Femur (tissue), 1 donor: ENCODE measurements at places on chromosomes 6 and 20.

DNA sequence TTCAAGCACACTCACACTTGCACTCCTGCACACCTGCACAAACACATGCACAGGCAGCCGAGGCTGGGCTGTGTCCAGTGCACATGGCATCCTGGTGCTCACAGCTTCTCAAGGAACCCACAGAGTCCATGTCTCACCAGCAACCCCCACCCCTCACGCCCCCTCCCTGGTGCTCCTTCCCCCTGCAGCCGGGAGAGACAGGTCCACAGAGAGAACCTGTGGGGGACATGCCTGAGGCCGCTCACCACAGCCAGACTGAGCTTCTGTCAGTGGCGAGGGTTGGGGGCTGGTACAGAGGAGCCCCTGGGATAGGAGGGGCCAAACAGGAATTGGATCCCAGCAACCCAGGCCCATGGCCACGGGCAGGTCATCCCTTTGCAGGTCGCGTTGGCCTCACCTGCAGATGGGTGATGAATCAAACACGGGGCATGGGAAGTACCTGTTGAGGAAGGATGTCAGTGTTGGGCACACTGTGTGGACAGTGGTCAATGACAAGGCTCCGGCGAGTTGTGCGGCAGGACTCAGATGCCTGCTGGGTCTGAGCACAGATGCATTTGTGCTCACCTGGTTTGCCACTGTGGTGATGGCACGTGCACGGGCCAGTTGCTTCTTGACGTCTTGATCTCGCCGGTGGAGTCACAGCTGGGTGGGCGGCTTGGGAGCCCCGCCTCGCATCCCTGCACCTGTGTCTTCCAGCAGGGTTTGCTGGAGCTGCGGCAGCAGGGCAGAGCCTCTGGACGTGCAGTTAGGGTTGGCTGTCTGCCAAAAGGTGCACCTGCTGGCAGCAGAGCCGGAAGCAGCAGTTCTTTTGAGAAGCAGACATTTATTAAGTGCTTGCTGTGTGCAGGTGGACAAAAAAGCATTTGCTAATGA, 113.0 kb downstream of the ERMARD start:
- DNase-seq = peak; percentile 20

DNA sequence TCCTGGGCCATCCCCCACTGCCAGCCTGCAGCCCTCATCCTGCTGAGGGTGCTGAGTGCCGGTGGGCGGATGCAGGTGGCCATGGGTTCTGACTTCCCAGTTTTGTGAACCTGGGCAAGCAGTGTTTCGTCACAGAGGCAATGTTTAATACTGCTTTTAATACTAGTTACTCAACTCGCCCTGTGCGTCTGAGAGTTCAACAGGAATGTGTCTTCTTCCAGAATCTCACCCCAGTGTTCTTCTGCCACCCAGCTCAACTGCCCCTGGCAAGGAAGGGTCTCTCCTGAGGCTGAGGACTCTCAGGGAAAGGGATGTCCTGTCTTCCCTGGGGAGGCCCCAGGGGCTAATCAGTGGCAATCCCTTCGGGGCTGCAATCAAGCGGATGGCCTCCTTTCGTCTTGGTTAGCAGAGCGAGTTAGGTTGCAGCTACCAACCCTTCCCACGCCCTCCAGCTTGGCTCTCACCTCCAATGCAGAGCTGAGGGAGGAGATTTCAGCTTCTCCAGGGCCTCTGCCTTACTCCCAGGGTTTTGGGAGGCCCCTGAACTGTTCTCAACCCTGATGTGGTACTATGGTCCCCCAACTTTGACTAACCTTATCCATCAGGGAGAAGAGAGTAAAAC, 2.0 kb downstream of the KCNK16 start:
- no peak for DNase-seq

DNA sequence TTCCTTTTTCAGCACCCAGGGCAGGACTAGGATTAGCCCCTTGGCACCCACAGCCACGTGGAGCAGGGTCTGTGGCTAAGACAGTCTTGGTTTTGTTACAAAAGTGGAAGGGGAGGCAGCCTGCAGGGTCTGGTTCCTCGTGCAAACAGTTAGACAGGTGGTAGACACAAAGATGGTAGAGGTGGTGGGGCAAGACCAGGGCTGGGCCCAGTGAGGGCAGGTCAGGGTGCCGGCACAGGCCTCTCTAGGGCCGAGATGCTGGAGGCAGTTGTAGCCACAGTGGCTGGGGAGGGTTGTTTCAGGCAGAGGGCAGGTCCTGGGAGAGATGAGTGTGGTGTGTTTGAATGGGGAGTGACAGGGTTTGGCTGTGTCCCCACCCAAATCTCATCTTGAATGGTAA, 161.6 kb downstream of the SMOC2 start:
- DNase-seq = no peak

DNA sequence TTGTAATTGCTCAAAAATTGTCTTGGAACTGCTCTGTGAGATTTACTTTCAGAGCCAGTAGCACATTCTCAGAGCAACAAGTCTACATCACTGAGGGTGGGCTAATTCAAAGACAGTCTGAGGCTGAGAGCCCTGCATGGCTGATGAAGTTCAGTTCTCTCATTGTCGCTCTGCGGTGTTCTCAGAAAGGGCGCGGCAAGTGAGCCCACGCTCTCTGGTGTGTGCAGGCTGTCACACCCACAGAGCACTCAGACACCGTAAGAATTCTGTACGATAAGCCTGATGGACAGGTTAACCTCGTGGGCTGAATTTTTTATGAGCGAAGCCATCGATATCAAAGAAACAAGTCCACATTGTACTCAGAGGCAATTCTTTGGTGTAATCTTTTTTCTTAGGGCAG, 557.8 kb downstream of the HACE1 start:
- DNase-seq = no peak

- DNase-seq = no peak
Measured at GRCh38 chr6:126698732-126699240, 358.9 kb downstream of the CENPW start.

- DNase-seq = no peak
Measured at GRCh38 chr6:149855040-149855654, 9.0 kb downstream of the LRP11 start.

GRCh38 chr6:30167101-30167500, 3.8 kb downstream of the TRIM15 start:
- DNase-seq = no peak

- no peak for DNase-seq
Measured at GRCh38 chr20:3047486-3048419, 1.9 kb downstream of the MRPS26 start.

DNA sequence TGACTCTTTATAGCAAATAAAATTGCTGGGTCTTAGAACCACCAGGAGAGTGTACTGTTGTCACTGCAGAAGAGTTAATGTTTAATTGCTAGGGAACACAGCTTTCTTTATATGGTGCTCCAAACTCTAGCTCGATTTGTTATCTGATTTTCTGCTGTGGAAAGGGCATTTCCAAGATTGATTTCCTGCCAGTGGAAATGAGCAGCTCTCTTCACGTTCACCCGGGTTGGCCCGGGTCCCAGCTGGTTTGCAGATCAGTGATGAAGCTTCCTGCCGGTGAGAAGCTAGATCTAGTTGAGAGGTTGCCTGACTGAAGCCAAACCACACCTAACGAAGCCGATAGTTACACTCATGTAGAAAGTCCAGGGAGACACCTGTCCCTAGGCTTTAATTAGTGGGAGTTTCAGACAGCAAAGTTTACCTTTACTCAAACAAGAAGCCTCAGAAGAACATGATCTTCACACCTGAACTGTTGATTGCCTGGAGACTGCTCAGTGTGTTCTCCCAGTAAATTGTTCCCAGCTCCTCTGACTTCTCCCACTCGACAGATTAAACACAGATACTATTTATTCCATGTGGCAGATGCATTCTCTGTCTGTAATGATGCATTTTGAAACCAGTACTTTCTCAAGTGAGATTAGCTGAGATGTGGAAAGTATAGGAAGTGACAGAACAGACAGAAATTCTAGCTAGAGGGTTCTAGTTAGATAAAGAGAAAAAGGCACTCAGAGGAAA, 27.8 kb downstream of the PAQR8 start:
- peak; percentile 30 for DNase-seq

- no peak for DNase-seq
Measured at GRCh38 chr6:79071547-79071946, 6.5 kb downstream of the PHIP start.

DNA sequence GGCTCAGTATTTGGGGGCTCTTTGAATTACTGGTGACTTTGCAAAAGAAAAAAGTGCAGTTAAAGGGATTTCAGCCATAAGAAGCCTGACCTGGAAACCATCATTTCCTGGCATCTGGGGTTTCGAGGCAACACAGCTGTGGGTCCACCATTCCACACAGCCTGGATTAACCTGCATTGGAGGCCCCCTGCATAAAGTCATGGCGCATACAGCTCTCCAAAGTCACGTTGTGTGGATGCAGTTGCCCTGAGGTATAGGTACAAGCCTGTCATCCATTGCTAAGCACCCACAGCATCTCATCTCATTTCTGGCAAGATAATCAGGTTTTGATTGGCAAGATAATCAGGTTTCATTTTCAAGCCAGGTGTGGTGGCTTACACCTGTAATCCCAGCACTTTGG, 54.5 kb upstream of the TAGAP start:
- no peak for DNase-seq

GRCh38 chr6:79750806-79751205, 119.7 kb downstream of the SH3BGRL2 start:
- DNase-seq = no peak

DNA sequence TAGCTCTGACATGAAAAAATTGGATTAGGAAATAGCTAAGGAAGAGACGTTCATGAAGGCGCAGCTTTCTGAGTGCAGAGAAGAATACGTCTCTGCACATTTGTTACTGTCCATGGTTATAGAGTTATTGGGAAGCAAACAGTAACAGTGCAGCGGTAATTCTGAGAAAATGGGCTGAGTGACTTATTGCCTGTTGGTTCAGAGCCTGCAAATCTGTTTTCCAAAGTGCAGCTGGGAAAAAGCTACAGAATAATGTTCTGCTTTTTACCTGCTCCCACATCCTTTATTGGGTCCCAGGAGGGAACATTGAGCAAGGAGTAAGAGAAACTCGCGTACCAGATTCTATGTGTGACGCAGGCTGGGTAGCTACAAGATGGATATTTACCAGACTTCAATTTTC, 160.2 kb downstream of the BTBD3 start:
- DNase-seq = no peak

- no peak for DNase-seq
Measured at GRCh38 chr20:43658069-43658722, 8.7 kb upstream of the MYBL2 start.

DNA sequence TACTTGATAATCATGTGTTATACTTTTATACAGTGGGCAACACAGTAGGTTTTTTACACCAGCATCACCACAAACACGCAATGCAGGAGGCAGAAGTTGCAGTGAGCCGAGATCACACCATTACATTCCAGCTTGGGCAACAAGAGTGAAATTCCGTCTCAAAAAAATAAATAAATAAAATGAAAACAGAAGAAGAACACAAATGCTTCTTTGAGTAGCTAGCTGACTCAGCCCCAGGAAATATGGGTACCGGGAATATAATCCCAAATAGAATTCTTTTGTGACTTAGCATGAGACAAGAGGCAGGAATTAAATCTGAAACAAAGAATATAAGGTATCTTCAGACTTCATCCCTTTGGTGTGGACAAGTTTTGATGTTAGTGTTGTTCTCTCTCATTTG, 164.2 kb upstream of the ATXN1 start:
- no peak for DNase-seq

DNA sequence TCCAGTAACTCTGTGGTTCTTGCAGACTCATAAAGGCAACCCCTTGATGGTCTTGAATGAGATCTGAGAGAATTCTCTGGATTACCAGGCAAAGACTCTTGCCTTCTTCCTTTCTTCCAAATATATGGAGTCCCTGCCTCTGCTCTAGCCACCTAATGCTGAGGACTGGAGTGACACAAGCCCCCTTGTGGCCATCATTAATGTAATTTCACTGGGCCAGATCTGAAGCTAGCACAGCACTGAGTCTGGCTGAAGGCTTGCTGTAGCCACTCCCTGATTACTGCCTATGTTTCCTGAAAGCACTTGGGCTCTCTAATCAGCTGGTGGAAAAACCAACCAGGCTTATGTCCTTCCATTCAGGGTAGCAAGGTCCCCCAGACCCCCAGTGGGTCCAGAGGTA, 559.3 kb upstream of the IRAK1BP1 start:
- no peak for DNase-seq

DNA sequence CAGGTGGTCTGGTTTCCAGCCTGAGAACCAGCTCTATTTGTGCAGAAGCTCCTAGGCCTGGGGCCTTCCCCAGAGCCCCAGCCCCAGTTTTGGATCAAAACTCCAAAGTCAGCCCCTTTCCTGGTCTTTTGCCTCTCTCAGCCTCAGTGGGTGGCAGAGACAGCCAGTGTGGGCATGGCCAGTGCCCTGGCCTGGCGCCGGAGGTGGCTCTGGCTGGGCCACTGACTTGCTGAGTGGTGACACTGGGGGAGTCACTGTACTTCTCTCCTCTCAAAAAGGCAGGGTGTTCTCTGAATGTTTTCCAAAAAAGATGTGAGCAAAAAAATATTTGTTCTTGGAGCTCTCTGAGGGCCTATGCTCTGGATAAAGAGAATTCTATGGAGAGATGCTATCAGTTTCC, 20.0 kb upstream of the MLN start:
- no peak for DNase-seq

- DNase-seq = no peak
Measured at GRCh38 chr6:147234685-147235084, 30.5 kb downstream of the STXBP5 start.

- DNase-seq = peak; percentile 69
Measured at GRCh38 chr6:155327326-155328073, 13.2 kb upstream of the TFB1M start.

DNA sequence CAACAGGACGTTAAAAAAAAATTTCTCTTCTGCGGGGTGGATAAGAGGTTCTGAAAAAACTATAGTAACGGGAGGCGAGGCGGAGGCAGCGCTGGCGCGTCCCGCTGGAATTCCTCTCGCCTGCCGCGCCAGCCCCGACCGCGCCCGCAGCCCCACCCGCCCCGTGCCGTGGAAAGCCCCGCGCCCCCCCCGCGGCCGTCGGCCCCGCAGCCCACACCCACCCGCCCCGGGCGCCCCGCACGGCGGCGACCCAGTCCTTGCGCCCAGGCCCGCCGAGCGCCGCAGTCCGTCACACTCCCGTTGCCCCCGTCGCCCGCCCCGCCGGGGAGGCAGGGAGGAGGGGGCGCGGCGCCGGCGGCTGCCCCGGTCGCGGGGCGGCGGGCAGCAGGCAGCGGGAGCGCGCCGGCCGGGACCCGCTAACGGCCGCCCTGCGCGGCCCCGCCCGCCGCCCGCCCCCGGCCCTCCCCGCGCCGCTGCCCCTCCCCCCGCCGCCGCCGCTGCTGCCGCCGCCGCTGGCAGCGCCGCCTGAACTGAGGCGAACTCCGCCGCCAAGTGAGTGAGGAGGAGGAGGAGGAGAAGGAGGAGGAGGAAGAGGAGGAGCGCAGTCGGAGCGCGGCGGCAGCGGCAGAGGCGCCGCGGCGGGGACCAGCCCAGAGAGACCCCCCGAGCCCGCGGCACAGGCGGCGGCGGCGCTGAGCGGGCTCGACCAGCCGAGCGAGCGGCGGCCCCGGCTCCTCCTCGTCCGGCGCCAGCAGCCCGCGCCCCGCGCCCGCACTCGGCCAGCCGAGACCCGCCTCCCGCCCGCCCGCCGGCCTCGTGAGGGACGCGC, at the start of gene QKI:
TSS of gene QKI (plus strand) at position 602 of the 829 bp plus-strand sequence. CDS start 476 bp downstream, outside the sequence.
- peak; percentile 92 for DNase-seq

GRCh38 chr6:61200444-61200843, 1085.6 kb downstream of the KHDRBS2 start:
- DNase-seq = no peak
